IMR-90 (cell line): ENCODE measurements at places on chromosomes 1 and 21. TPM values are rescaled to one million over a fixed set of nuclear protein-coding genes. Genes with fewer than 3 reads are reported as not detected.

DNA sequence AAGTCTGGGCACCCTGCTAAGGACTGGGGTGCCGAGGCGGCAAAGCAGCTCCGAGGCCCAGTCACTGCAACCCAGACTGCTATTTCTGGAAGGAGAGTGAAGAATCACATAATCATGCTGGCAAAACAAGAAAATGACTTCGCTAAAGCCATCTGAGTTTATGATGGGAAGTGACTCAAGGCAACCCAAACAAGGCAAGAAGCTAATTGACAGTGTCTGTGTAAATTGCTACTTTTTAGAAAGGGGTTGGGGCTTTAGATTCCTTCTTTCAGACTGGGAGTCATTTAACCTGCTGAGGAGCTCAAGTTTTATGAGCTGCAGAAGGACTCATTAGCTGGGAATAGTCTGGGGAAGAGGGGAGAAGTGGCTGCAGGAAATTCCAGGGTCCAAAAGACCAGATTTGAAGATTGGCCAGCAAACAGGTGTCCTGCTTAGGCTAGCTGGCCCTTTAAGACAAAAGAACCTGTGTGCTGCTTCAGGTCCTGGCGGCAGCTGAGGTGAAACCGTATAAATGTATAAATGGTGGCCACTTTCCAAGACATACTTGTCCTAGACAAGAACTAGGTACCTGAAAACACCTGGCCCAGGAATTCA is 28.1 kb downstream of the TSHB start:
- DNase-seq, result no peak
- H3K4me1 ChIP-seq, result peaks cover 4% of the 10 kb centered on the region; the same call in 1 of the 2 replicates
- no peaks in the 10 kb centered on the region for H3K27me3 ChIP-seq
- no peaks in the 10 kb centered on the region for H3K36me3 ChIP-seq

DNA sequence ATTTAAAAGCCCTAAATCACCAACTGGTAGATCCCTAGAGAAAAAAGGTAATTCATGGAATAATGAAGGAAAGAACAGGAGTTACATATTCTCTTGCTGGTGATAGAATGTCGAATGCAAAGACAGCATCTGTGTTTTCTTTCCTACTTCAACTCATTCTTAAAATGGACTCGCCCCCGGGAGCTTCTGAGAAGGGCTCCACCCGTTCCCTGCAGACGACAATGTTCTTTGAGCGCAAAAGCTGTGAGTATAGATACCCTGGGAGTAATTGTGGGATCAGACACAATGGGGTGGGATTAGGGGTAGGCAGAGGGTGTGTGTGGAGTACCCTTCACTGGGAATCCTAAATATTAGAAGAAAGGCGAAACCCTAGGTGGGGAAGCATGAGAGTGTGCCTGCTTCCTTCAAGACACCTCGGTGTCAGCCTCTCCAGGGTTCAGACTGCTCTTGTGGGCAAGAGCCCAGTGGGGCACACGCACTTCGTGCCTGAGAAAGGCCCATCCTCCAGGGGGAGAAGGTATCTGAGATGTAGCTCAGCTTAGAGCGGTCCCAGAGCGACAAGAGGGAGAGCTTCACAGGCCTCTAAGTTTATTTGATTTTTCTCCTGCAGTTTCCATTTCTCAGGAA is 123.3 kb upstream of the DPYD start:
- no peak overlapping the region for H3K27ac ChIP-seq
- H3K4me1 ChIP-seq, result peaks cover 5% of the 10 kb centered on the region
- DNase-seq, result no peak
- H3K27me3 ChIP-seq, result no peaks in the 10 kb centered on the region
- peak overlapping the region; percentile 95 for H3K4me3 ChIP-seq

DNA sequence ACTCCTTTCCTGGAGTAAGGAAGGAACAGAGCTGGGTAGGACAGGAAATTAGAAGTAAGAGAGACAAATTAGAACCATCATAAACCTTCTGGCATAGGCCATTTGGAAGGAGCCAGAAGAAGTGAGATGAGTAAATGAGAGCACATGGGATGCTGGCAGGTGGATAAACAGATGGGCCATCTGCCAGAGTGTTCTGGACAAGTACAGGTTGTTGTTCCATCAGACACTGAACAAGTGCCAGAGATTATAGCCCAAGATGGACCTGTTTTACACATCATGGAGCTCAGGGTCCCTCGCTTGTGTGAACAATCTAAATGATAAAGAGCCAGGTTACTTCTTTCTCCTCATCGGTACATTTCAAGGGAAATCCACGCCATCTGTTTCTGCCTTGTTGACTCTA is 200.3 kb downstream of the HHIPL2 start:
- H3K36me3 ChIP-seq, result no peaks in the 10 kb centered on the region
- no peak for DNase-seq
- H3K4me3 ChIP-seq, result no peak overlapping the region
- no peaks in the 10 kb centered on the region for H3K27me3 ChIP-seq
- H3K27ac ChIP-seq, result no peak overlapping the region

DNA sequence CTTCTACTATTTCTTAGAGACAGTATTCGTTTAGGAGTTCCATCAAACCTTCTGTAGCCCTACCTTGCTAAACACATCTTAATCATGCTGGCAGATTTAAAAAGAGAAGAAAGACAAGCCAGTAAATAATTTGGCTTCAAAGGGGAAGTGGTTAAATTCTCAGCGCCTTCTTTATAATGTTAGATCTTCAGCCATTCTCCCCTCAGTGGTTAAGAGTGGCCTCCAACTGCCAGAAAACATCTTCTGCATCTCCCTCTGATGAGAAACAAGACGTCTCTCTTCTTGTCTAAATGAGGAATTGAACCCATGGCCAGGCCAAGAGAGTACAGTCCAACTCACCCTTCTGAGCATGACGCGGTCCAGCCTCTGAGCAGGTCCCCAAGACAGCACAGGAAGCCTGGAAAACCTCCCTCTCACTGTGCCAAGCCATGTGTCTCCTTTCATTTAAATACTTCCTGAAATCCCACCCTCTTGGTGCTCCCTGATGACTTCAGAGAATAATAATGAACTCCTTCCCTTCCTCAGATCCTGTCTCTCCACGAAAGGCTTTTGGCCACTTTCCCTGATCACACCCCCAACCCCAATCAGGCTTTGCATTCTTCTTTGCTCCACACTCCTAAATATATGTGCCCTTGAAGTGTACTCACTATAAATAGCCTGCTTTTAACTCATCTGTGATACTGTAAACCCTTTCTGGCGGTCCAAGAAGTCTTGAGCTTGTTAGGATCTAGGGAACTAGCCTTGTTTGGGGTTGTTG is 16.4 kb upstream of the LRRC52 start:
- H3K27ac ChIP-seq, result no peak overlapping the region
- no peak for DNase-seq
- H3K4me3 ChIP-seq, result no peak overlapping the region

LHX4 gene
- total RNA-seq, result 0.18 and 0.28 TPM in 2 replicates

DNA sequence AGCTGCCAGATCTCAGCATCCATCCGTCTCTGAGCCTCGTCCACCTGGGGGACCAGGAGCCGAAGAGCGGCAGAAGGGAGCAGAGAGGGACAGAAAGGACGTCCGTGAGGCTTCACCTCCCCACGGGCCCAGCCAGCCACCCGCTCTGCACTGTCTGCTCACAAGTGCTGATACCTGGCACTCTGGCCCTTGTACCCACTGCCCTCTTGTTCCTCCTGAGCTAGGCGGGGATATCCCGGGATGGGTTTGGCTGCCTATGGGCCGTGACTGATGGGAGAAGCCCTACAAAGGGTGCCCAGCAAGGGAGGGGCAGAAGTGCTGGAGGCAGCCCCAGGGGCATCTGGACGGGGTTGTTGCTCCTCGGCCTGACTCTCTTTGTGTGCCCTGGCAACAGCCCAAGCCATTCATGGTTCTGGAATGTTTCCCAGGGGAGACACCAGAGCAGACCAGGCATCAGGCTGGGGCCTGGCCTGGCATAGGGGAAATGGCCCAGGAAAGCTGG is 57.6 kb downstream of the LDLRAD2 start:
- peaks cover 11% of the 10 kb centered on the region for H3K4me1 ChIP-seq
- H3K4me3 ChIP-seq, result no peak overlapping the region
- H3K27ac ChIP-seq, result peak overlapping the region; percentile 12; the same call in 1 of the 2 replicates
- H3K27me3 ChIP-seq, result no peaks in the 10 kb centered on the region

GRCh38 chr1:67836769-67837168 is 3.5 kb upstream of the GNG12 start:
- H3K4me3 ChIP-seq, result no peak overlapping the region
- no peak overlapping the region for H3K27ac ChIP-seq
- H3K4me1 ChIP-seq, result peaks cover 13% of the 10 kb centered on the region

DNA sequence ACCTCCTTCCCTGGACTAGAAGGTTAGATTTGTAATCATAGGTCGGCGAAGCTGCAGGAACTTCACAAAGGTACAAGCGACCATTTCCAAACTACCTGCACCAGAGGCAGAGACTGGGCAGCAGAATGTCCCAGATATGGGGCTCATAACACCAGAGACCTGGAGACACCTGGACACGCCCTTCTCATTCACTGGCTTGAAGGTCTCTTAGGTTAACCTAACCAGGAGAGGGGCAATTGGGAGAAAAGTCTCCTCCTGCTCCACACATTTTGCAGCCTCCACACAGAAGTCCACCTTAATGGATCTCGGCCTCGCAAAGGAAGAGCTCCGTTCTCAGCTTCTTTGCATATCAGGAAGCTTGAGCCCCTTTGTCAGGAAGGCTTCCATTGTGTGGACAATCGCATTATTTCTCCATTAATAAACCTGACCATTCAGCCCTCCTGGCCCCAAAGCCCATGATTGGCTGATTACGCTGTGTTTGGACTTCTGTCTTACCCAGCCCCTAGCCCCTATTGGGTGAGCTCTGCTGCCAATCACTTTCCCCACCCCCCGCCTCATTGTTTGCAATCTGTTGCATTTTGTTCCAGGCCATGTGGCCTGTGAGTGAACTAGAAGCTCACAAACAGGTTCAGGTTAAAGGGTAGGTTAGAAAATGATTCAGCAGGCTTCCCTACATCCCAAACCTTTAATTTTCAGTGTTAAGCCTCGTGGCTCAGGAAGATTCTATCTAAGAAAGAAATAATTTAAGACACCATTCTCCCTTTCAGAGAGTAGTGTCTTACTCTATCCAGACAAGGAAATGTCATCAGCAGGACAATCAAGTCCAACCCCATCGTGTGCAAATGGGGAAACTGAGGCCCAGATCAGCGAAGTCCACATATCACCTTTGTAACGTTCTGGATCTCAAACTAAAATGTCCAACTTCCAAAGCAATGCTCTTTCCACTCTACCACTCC is 2.8 kb downstream of the MYCL start:
- peak; percentile 64 for DNase-seq
- no peaks in the 10 kb centered on the region for H3K36me3 ChIP-seq
- H3K27ac ChIP-seq, result no peak overlapping the region
- H3K27me3 ChIP-seq, result peaks cover 18% of the 10 kb centered on the region

GRCh38 chr1:226064816-226065248 is 2.3 kb downstream of the H3-3A start:
- H3K36me3 ChIP-seq, result peaks cover 16% of the 10 kb centered on the region
- H3K4me3 ChIP-seq, result peak overlapping the region; percentile 95
- H3K27ac ChIP-seq, result no peak overlapping the region
- DNase-seq, result peak; percentile 72

GRCh38 chr1:120178799-120179756 is 2.8 kb upstream of the SEC22B start:
- H3K4me1 ChIP-seq, result peaks cover 12% of the 10 kb centered on the region
- H3K27ac ChIP-seq, result peak overlapping the region; percentile 92
- peak; percentile 90 for DNase-seq

DNA sequence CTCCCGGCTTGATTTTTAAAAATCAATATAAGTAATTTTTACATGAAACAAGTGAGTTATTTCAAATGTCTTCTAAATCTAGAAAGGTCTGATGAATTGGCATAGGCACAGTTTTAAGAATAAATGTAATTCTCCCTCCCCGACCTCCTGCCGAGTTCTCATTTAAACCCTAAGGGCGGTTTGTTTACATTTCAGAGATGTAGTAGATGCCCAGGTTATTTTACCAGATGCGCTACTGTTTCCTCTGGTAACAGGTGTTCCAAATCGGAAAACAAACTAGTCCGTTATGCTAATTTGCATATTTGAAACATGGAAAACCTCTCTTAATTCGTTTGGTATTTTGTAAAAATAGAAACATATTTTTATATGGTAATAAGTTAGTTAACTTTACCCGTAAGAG is 53.8 kb upstream of the CFAP126 start:
- H3K27ac ChIP-seq, result no peak overlapping the region
- DNase-seq, result no peak
- H3K4me1 ChIP-seq, result no peaks in the 10 kb centered on the region
- H3K4me3 ChIP-seq, result no peak overlapping the region

GRCh38 chr1:36304970-36305914 is 926 bp upstream of the SH3D21 start:
- H3K4me3 ChIP-seq, result no peak overlapping the region
- peaks cover 38% of the 10 kb centered on the region for H3K36me3 ChIP-seq
- H3K27ac ChIP-seq, result no peak overlapping the region
- no peak for DNase-seq
- peaks cover 8% of the 10 kb centered on the region for H3K4me1 ChIP-seq

DNA sequence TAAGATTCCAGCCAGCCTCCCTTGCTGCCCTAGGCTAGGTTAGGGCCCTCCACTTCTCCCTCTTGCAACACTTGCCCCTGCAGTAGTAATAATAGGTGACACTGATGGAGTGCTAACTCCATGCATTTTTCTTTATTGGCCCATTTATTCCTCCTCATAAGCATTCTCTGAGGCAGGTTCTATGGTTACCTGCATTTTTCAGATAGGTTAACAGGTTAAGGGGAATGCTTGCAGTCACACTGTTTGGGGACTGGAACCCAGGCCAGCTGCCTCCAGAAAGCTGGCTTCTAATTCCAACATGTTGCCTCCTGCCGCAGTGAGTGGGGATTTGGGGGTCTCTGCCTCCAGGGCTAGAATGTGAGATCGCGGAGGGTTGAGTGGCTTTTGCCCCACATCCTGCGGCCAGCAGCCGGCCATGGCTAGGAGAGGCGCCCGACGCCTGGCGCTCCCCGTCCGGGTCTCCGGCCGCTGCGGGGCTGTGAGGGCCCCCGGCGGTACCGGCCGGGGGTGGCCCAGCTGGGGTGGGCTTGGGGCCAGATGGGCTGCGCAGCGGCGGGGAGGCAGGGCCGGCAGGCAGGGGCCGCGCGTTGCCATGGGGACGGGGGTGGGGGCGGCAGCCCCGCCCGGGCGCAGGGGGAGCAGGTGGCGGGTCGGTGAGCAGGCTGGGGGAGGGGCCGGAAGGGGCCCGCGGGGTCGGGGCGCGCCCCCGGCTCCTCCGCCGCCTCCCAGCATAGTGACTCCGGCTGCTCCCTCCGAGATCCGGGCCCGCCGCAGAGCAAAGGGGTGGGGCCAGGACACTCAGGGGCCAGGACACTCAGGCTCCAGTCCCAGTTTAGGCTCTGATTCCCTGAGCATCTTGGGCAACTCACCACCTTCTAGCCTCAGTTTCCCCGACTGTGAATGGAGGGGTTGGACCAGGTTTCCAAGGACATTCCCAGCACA is 68.4 kb upstream of the SSBP3 start:
- H3K36me3 ChIP-seq, result no peaks in the 10 kb centered on the region
- no peaks in the 10 kb centered on the region for H3K4me1 ChIP-seq
- no peak for DNase-seq
- no peak overlapping the region for H3K27ac ChIP-seq
- H3K27me3 ChIP-seq, result peaks cover 50% of the 10 kb centered on the region
- H3K4me3 ChIP-seq, result no peak overlapping the region

GRCh38 chr1:19390901-19391595 is 78.9 kb downstream of the SLC66A1 start:
- H3K4me3 ChIP-seq, result no peak overlapping the region
- H3K36me3 ChIP-seq, result peaks cover 4% of the 10 kb centered on the region; the same call in 1 of the 2 replicates
- H3K27me3 ChIP-seq, result no peaks in the 10 kb centered on the region

- no peak overlapping the region for H3K27ac ChIP-seq
- no peaks in the 10 kb centered on the region for H3K27me3 ChIP-seq
These were observed 1.2 kb upstream of the MKNK1 start for GRCh38 chr1:46605232-46605631.

GRCh38 chr1:21741206-21741605 is 41.7 kb downstream of the USP48 start:
- H3K27me3 ChIP-seq, result no peaks in the 10 kb centered on the region
- peaks cover 11% of the 10 kb centered on the region for H3K36me3 ChIP-seq
- H3K4me1 ChIP-seq, result peaks cover 3% of the 10 kb centered on the region; the same call in 1 of the 2 replicates
- H3K27ac ChIP-seq, result no peak overlapping the region
- DNase-seq, result peak; percentile 17
